ENCODE measurements at places on chromosomes 3 and 15.

- no peak for DNase-seq
Observed at GRCh38 chr3:15333099-15333955, 941 bp upstream of the SH3BP5 start.

GRCh38 chr3:28301688-28302087 lies 46.8 kb upstream of the ZCWPW2 start:
- no peak for DNase-seq

GRCh38 chr15:29688506-29689286 lies 133.6 kb downstream of the TJP1 start:
- DNase-seq = no peak

GRCh38 chr3:34856081-34856947 lies 783.0 kb upstream of the ARPP21 start:
- DNase-seq = no peak

DNA sequence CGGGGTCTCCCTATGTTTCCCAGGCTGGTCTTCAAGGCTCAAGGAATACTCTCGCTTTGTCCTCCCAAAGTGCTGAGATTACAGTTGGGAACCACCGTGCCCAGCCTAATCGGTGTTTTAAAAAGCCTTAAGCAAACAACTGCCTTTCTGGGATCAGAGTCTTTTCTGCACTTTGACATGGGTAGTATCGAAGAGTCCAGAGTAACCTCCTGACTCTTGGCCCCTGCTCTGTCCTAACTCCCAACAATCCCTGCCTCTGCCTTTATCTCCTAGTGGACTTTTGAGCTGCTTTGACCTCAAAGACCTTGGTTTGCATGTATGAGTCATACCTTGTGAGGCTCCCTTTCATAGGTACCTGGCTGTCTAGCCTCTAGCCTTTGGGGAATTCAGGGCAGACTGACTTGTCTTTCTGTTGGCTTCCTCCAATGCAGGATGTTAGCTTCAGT lies 21.0 kb upstream of the HACD2 start:
- no peak for DNase-seq

DNA sequence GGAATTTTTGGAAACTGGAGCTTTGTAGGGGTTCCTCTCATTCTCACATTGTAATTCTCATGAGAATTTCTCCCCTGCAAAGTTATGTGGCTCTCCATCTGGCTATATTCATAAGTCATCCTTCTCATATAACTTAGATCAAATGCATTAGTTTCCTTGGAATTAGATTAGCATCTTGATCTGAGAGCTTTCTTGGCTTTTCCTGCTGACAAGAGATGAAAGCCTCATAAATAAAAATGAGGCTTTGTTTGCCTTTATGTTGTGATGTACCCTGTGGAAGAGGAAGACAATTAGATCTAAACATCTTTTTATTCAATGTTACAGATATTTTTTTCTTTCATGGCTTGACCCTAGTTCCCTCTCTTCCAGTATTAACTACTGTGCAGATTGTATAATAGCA lies 165.4 kb upstream of the ZPLD1 start:
- DNase-seq = no peak

DNA sequence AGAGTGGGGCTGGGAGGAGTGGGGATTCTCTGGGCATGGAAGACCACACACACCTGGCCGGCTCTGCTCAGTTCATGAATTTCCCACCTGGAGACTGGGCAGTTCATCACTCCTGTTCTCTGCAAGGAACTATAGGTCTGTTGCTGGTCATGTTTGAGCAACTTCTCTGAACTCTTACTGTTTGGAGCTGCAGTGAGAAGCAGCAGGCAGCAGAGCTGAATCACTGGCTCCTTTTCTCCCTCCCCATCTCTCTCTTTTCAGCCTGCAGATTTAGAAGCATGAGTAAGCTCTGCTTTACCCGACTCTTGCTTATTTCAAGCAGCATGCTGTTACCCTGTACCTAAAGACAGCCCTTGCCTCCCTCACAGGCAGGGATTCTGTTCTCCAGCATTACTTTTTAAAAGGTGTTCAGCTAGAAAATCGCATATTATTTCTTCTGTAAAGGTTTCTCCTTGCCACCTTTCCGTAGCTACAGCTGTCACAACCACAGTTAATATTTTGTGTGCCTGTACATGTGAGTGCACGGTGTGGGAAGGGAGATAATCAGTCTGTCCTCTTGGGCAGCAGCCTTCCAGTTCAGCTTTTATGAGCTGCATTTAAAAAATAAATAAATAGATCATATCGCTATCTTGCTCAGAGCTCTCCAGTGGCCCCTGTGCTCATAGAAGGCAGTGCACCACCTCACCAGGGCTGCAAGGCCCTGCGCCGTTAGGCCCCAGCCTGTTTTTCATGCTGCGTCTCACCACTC lies 131.6 kb downstream of the CHCHD6 start:
- no peak for DNase-seq

DNA sequence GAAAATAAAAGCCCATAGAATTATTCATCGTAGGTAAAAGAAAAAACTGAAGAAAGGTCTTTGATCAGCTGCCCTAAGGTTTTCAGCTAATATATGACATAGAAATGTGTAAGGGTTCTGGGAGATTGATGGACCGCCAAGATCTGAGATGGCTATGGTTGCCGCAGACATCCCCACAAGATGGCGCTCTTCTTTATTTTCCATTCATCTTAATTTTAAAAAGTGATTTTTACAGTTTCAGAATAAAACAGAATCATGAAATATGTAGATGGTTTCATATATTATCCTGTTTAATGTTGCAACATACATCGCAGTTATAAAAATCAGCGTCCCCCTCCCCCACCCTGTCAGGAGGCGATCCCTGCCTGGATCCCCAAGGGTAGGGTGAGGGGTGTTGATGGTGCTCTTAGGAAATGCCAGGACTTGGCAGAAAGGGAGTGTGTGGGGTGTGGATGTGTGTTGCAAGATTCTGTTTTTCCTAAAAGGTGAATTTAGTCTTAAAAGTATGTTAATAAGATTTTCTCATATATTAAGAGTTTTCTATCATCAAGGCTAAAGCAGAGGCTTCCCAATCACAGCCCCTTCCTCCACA lies 68.8 kb downstream of the ANXA2 start:
- no peak for DNase-seq

- DNase-seq = no peak
Observed at GRCh38 chr3:71247221-71247957, 336.1 kb downstream of the FOXP1 start.

- no peak for DNase-seq
Observed at GRCh38 chr3:15438983-15439382, 11.6 kb downstream of the EAF1 start.

- no peak for DNase-seq
Observed at GRCh38 chr3:184525337-184526087, 36.1 kb upstream of the EPHB3 start.

GRCh38 chr3:42823351-42823750 lies 14.1 kb downstream of the ACKR2 start:
- DNase-seq = no peak

- no peak for DNase-seq
Observed at GRCh38 chr3:171755015-171755589, 55.2 kb downstream of the PLD1 start.

All from activated CD4-positive, alpha-beta T cell treated with anti-CD3 and anti-CD28 coated beads for 1 hour (primary cell).